GM06990 (cell line): ENCODE measurements at places on chromosomes 1 and 21.

GRCh38 chr1:11531314-11531870, 52.4 kb downstream of the DISP3 start:
- DNase-seq, result no peak

DNA sequence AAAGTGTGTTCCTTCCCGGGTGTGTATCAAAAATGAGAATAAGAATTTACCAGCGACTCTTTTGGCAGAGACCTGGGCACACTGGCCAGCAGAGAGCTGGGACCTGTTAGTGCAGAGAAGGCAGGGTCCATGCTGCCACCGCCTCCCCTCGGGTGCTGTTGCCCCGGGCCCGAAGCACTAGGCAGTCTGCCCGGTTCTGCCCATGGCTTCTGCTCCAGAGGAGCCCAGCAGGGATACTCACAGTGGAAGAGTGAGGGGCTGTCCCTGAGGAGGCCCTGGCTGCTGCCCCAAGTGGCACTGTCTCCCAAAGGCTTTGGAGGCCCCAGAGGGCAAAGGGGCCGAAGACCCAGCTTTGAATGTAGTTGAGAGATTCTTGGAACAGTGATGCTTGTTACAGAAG, 80.5 kb downstream of the MIS18A start:
- no peak for DNase-seq

DNA sequence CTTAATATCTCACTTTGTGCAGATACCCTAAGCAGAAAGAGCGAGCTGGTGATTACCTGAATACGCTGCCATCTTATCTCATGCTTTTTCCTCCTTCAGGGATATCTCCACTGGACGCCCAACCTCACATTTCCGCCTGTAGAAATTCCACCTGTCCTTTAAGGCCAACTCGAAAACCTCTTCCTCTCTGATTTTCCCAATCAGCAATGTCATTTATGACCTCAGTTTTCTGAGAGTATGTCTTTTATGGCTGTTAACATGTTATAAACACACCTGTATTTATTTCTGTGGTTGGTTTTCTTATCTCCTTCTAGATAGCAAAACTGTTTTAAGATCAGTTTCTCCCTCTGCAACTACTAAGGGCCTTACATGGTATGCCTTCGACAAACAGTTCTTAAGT, 41.1 kb downstream of the CD34 start:
- DNase-seq, result no peak

GRCh38 chr1:48758976-48759375, 17.7 kb downstream of the BEND5 start:
- no peak for DNase-seq

- no peak for DNase-seq
Measured at GRCh38 chr1:173478094-173478674, 1.0 kb downstream of the PRDX6 start.

DNA sequence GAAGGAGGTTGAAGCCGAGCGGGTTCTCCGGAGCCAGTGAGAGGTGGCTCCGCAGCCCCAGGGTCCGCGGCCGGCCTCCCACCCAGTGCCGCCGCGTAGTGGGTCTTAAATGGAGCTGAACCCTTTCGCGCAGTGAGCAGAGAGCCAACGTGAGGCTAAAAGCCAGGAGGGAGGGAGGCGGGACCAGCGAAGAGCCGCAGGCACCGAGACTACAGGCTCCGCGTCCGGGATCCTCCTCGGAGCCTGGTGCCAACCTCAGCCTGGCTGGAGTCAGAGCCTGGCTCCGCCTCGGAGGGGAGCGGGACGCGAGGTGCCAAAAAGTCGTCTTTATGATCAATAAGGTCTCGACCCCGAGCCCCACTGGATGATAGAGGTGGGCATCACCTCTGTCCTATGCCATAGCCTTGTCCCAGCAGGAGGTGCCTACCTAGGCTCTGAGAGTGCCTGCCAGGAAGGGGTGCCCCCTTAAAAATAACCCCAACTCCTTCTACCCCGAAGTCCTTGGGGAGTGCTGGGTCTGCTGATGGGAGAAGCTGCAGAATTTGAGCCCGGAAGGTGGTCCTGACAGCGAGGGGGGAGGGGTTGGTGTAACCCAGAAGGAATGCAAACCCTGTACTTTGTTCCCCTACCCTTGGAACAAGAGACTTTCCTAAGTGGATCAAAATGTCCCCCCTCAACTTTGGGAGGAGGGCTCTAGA, 1.6 kb downstream of the IGSF21 start:
- no peak for DNase-seq

- no peak for DNase-seq
Measured at GRCh38 chr1:51238034-51238403, 1.9 kb downstream of the RNF11 start.

DNA sequence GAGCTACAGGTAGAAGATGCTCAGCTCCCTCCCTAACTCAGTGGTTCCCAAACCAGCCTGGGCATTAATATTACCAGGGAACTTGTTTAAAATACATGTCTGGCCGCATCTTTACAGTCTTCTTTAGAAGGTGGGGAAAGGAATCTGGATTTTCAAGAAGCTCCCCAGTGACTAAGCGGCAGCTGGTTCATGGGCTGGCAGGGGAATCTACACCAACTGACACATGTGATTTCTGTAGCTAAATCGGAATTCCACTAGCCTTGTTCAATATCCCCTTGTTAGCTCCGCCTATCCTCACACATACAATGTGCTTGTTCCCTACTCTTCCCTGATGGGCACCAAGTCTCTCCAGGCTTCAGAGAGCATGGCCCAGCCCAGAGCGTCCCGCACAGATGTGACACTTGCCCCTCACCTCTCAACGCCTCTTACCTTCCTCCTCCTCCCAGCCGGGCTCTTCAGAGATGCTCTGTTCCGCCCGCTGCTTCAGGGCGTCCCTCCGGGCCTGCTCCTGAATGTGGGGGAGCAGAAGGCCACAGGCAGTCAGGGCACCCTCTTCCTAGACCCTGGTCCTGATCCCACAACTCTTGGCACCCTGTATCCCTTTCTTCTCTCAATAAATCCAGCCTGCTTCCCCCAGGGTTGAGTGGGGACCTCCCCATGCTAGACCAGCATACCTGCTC, 15.3 kb downstream of the TSSK3 start:
- DNase-seq, result no peak

DNA sequence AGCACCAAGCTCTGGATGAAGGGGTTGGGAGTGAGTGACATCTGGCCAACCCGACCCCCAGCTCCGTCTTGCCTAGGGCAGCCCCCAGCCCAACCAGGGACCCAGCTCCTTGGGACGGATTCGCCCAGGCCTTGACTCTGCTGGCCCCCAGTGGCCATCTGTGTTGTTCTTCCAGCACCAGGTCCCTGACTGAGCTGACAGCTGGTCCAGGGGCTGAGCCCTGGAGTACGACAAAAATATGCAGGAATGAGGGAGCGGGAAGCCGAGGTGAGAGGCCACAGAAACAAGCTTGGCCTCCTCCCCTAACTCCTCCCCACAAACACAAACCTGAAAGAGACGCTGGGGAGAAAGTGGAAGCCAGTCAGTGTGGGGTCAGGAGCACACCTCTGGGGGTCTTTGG, 55.0 kb upstream of the PAX7 start:
- no peak for DNase-seq

DNA sequence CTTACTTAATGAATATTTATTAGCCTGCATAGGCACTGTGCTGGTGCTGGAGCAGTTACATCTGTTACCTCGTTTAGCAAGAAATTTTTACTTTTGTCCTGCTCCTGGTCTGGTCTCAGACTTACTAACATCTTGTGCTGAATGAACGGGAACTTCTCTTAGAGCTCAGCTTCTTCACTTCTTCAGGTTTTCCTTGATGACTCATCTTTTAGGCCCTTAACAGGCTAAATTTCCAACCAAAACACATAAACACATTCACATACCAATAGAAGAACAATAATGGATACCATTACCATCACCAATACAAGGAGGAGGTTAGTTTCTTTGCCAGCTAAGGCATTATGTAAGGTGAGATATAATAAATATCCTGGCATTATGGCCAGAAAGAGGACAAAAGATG, 68.9 kb downstream of the IFI44 start:
- no peak for DNase-seq

DNA sequence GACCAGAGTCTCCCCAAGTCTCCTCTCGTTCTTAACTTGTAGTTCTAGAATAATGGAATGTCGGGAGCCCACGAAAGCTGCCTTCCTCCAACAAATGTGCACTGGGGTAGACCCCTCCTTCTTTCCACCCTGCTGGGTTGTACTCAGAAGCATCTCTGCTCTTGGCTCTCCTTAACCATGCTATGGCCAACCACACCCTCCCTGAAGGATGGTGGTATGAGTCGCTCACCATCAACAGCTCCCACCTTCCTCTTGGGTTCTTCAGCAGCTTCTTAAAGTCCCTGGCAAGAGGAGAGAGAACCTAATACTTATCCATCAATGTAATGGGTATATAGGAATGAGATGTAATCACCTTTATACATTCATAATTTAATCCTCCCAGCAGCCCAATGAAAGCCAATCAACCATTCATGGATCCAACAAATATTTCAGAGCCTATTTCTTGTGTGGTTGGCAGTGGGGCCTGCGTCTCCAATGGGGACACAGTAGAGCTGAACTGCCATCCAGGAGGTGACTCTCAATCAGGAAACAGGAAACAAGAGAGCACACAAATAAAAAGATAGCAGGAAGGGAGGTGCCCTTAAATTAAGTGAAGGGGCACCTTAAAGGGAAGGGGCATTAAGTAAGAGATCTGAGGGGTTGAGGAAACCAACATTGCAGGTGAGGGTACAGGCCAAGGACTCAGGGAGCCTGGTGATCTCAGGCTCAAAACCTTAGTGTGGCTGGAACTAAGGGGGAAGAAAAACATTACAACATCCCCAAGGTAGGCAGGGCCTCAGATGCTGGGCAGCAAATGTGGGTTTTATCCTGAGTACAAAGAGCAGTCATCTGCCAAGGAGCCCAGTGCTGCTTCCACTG, 64.4 kb upstream of the ETS2 start:
- no peak for DNase-seq

- no peak for DNase-seq
Measured at GRCh38 chr1:160167056-160167455, 15.7 kb downstream of the ATP1A4 start.

- no peak for DNase-seq
Measured at GRCh38 chr21:26652854-26653253, 79.8 kb upstream of the CYYR1 start.

DNA sequence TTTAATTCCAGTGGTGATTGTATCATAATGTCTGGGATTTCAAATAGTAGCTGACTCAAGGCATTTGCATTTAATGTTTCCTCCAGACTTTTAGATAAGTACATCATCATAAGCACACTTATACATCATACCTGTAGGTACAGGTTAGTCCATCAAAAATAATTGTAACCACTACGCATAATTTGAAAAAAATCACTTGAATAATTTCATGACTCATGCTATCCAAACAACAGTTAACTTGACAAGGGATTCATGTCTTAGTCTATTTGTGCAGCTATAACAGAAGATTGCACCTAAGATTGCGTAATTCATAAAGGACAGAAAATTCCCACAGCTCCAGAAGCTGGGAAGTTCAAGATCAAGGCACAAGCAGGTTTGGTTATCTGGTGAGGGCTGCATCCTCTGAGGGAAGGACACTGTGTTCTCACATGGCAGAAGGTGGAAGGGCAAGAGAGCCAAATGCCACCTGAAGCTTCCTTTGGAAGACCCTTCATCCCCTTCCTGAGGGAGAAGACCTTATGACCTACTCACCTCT, 801.7 kb upstream of the BRINP3 start:
- no peak for DNase-seq

DNA sequence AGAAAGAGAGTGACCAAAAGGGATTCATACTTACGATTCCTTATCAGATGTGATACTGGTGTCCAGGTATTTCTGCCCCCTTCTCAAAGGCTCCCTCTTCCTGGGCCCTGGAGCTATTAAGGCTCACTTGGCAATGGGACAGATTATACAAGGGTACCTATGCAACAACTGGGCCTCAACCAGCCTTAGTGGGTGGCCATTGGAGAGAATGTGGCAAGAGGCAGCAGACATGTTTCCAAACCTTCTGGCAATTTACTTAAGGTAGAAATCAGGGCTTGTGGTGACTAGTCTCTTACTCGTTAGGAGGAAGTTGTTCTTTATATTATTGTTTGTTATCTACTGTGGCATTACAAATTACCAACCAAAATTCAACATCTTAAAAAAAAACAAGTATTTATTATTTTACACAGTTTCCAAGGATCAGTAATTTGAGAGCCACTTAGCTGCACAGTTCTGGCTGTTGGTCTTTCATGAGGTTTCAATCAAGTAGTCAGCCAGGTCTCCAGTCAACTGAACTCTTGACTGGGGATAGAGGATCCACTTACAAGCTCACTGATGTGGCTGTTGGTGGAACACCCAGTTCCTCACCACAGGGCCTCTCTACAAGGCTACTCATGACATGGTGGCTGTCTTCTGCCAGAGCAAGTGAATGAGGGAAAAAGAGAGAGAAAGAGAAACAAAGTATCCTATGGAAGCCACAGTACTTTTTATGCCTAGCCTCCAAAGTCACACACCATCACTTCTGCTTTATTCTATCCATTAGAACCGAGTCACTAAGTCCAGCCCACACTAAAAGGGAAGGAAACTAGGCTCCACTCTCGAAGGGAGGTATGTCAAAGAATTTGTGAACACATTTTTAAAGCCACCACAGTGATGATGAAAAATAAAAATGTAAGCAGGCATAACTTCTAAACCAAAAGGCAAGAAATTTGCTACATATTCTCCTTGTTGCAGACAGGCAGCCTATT, 10.7 kb downstream of the ZNF648 start:
- DNase-seq, result no peak

DNA sequence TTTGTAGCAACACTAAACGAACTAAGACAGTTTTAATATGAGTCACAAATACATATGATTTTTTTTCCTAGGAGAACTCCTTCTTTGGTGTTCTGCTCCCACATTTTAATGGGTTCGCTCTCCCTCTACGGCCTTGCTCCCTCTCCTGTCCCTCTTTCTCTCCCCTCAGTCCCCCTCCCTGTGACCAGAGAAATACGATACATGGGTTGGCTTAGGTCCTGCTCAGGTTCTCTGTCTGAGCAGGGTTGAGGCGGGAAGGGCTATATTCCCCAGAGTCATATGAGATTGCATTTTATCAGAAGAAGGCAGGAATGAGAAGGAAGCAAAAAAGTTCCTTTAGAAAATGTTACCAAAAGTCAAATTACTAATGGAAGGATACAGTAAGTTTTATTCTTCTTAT, 44.6 kb downstream of the UBE2U start:
- DNase-seq, result no peak

- DNase-seq, result no peak
Measured at GRCh38 chr1:34054920-34055319, 110.1 kb downstream of the CSMD2 start.

DNA sequence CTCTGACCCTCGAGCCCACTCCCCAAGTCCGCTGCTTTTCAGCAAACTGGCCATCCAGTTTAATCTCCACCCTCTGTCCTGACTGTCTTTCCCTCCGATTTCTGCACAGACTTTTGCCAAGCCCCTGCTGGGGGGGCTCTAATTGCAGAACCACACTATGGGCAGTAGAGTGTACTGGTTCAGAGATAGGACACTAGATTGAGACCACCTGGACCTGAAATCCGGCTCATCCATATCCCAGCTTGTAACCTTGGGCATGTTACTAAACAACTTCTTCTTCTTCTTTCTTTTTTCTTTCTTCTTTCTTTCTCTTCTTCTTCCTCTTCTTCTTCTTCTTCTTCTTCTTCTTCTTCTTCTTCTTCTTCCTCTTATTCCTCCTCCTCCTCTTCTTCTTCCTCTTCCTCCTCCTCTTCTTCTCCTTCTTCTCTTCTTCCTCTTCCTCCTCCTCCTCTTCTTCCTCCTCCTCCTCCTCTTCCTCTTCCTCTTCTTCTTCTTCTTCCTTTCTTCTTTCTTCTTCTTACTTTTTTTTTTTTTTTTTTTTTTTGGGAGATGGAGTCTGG, 7.7 kb downstream of the LRRC71 start:
- no peak for DNase-seq

GRCh38 chr1:60655679-60656355, 426.5 kb upstream of the NFIA start:
- no peak for DNase-seq
